ENCODE measurements at places on chromosomes 2 and 18.
A peak's percentile ranks its signal among the peaks of the same experiment; 100 is the strongest.

- peak; percentile 78 for DNase-seq
These were observed 10.4 kb upstream of the EVA1A start for GRCh38 chr2:75570948-75571729.

GRCh38 chr2:196376984-196377877 is 205.9 kb upstream of the STK17B start:
- peak; percentile 4 for DNase-seq

DNA sequence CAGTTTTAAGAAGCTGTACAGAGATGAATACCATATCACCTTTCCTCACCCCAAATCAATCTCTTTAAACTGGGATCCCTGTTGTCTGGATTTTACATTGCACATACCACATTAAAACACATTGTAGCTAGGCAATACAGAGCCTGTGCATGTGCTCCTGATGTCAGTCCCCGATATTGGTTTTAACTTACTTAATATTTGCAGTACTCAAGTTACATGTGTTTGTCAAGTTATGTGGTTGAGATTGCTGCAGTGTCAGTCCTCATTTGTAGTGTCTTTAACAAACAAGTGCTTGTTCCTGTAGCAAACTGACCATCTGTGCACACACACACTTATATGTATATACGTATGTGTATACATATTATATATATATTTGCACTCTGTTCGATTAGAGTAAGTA is 10.4 kb upstream of the UBE2E3 start:
- no peak for DNase-seq

- DNase-seq: no peak
These were observed 40.0 kb downstream of the TXNL1 start for GRCh38 chr18:56598422-56598821.

GRCh38 chr2:161421686-161422085 is 5.6 kb downstream of the TBR1 start:
- no peak for DNase-seq

GRCh38 chr2:166643980-166644379 is 149.9 kb upstream of the SCN7A start:
- DNase-seq: no peak

DNA sequence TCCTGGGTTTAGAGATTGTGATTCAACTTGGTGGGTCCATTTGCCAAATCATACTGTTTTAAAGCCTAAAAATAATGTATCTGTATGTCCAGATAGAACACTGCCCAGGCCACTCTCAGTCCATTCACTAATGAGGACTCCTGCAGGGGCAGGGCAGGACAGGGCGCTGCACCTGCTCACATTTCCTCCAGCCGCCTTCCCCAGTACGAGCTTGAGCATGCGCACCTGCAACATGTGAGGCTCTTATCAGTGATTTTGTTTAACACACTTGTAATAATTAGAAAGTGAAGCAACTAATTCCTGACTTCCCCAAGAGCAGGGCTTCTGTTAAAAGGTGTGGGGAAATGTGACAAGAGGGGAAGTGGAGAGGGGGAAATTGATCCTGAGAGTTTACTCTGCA is 89.7 kb downstream of the AFF3 start:
- no peak for DNase-seq

DNA sequence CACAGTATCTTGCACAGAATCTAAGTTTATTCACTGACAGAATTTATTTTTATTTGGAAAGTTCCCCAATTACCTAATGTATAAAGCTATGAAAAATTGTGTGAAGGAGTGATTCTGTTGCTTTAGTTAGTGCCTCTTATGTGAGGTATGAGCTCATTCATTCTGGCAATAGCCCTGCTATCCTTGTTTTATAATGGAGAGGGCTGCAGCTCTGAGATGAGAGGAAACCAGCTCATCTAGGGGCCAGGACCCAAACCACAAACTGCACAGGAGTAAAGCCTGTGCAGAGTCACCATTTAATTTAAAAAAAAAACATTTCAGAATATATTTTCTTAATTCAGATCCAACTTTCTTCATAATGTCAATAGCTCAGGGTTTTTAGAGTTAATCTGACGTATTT is 383.0 kb downstream of the TMEM182 start:
- no peak for DNase-seq

All from head of caudate nucleus (tissue), 42 donors.